NCI-H1436 treated with DMSO at 0.1 percent for 48 hours (cell line): ENCODE measurements at places on chromosomes 12 and 14.

- no peak for DNase-seq
Measured at GRCh38 chr12:96578526-96579125, 89.2 kb downstream of the CFAP54 start.

DNA sequence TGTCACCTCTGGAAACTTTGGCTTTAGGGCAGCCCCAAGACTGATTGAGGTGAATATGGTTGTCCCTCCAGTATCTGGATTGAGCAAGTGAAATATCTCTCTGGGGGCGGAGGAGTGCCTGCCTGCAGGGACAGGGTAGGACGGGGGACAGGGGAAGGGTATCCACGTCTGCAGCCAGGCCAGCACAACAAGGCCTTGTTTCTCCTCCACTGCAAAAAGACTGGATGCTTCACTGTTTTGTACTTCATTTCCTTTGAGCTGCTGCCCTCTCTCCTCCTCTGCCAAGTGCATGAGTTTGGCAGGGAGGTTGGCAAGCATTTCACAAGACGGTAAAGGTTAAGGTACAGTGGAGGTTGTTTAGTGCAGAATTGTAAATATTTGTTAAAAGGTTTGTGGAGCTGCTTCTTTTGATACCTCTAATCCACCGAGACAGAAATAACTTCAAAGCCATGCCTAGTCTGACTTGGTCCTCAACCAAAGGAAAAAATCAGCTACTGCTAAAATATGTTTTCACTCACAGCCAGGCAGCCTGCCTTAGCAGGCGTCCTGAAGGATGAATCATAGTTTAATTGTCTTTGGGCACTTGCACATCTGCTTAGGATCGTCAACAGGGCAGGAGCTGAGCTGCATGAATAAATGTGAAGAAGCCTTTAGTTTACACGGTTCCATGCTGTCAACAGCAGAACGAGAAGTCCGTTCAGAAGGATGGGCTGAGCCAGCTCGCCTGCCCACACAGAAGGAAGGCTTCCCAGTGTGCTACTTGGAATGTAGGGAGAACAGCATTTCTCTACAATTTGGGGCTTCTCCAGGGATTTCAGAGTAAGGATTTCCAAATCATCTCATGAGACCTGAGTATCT, 269.7 kb downstream of the TTC6 start:
- no peak for DNase-seq

DNA sequence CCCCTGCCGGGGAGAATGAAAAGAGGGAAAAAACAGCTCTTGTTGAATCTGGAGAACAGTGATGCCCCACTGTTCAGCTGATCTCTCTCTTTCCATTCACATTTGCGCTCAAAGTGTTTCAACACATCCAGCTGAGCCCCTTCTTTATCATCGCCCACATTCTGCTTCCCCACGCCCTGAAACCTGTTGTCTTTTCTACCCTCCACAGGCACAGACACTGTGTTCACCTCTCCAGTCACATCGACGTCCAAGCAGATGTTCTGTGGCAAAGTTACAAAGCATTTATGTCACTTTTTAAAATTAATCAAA, 338.7 kb downstream of the EGLN3 start:
- DNase-seq = no peak

DNA sequence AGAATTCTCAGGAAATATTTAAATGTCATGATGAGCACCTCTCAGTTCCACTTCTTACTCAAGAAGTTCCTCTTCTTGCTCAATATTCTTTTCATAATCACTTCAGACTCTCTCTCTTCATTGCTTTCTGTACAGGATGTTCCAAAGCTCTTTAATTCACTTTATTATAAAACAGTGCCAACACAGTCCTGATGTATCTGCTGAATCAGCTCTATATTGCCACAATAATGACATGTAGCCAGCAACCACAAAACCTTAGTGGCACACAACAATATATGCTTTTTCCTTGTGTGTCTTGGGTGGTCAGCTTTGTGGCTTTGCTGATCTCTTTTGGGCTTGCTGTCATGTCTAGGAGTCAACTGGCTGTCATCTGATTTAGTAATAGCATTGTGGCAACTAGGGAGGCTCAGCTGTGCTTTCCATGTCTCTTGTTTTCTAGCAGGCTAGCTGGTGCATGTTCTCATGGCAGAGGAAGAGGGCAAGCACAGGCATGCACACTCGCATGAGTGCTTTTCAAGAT, 52.8 kb upstream of the SLC2A13 start:
- no peak for DNase-seq

DNA sequence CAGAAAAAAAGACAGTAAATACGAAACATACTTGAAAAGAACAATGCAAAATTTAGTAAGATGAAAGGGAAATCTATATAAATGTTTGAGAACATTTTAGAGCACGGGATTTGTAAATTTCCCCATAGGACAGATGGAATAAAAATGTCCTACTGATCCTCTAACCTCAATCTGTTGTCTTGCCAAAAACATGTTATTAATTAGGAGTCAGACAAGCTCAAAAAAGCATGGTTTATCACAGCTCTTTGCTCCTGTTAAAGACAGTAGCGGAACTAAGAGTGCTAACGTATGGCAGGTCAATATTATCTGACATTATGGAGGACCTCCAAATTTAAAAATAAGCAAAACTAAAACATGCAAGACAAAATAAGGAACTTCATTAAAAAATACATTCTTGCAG, 12.9 kb downstream of the GMFB start:
- DNase-seq = no peak

GRCh38 chr12:7034464-7034863, 16.2 kb upstream of the LPCAT3 start:
- DNase-seq = no peak

- no peak for DNase-seq
Measured at GRCh38 chr12:74415633-74416032, 122.0 kb upstream of the ATXN7L3B start.

GRCh38 chr14:47273939-47274338, 401.5 kb downstream of the MDGA2 start:
- no peak for DNase-seq

DNA sequence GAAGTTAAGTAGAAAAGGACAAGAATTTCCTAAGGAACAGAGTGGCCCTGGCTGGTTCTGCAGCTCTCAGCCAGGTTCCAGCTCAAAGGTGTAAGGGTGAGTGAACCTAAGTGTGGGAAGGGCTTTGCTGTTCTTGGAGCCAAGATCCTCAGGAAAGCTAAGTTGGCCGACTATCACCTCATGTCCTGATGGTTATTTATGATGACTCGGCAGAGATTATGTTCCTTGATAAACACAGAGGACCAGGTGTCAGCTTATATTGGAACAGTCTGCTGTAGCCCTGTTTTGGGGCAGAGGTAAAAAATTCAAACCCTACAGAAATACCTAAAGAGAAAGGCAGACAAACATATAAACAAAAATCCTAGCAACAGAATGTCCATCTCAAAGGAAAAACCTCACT, 128.5 kb downstream of the TBX3 start:
- no peak for DNase-seq

DNA sequence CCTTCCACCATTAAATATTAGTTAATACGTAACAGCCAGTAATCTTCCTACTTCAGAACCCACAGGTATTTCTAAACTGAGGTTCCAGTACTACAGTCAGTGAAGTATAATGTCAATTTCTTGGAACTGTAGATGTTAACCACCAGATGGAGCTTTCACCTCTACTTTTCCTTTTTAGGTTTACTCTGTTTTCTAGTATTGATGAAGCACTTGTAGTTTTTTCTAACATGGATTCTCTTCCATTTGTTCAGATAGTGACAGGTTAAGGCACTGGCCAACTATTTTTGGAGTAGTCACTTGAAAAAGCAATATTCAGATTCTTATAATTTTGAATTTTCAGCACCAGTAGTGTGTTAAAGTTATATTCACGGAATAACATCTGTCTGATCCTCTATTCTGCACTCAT, 4.6 kb upstream of the SEC23A start:
- no peak for DNase-seq

DNA sequence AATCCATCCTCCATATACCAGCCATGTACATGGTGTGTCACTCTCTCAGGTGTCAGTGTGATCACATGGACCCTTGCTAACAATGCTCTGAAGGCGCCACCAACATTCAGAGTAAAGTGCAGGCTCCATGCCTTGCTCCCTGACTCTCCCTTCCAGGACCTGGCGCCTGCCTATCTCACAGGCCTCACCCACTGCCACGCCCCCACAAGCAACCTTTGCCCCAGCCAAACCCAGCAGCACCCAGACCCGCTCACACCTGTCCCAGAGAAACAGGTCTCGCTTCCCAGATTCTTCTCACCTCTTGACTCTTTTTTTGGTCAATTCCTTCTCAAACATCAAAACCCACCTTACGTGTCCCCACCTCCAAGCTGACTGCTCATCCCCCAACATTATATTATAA, 52.3 kb downstream of the KCNK10 start:
- no peak for DNase-seq

GRCh38 chr12:105696-106095, 39.1 kb downstream of the IQSEC3 start:
- DNase-seq = no peak

DNA sequence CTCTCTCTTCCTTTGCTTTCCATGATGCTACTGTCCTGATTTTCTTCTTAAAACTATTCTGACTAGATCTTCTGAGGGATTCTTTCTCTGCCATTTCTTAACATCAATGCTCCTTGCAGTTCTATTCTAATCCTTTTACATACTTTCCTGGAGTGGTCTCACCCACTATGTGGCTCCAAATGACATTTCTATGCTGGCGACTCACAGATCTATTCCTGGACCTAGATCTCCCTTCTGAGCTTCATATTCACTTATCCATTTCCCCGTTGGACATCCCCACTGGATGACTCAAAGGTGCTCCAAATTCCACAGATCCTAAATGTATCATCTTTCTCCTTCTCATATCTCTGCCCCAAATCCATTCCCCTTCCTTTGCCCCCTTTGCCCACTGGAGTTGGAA, 4.1 kb downstream of the TEP1 start:
- DNase-seq = no peak

DNA sequence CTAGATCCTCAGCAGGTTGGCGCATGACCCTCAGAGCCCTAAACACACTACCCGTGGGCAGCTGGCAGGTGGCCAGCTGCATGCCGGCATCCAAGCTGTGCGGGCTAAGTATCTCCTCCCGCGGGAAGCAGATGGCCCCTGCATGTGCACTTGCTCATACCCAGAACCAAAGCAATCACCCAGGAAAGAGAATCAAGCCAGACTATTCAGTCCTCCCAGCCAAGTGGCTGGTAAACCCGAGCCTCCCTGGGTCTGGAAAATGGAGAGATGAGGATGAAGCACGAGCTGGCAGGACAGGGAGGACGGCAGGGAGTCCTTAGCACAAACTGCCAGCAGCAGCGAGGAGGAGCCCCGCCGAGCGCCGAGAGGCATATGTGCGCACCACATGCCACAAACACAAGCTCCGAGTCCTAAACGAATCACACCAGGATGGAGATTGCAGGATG, 139.7 kb downstream of the RIMBP2 start:
- no peak for DNase-seq

DNA sequence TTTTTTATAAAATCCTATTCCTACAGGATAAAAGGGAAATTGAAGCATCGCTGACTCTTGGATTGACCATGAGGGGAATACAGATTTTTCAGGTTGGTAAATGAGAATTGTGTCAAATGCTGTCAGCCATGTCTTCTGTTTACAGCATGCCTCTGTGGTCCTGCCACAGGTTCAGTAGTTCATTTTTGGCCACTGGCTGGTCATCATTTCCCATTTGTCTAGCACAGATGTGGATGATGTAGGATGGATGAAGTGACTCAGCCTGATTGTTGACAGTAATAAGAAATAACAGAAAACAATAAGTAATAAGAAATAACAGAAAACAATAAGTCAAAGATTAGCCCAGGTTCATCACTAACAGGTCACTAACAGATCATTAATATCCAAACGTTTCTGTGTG, 59.8 kb downstream of the FRMD6 start:
- DNase-seq = no peak

- DNase-seq = no peak
Measured at GRCh38 chr14:99479160-99479905, 1.3 kb downstream of the SETD3 start.

GRCh38 chr14:50521912-50522341, 10.4 kb downstream of the MAP4K5 start:
- DNase-seq = no peak

GRCh38 chr12:114888448-114888847, 204.5 kb upstream of the TBX3 start:
- no peak for DNase-seq

- DNase-seq = no peak
Measured at GRCh38 chr12:15962760-15963159, 51.6 kb downstream of the DERA start.

GRCh38 chr14:43938588-43939281, 568.3 kb downstream of the FSCB start:
- no peak for DNase-seq

DNA sequence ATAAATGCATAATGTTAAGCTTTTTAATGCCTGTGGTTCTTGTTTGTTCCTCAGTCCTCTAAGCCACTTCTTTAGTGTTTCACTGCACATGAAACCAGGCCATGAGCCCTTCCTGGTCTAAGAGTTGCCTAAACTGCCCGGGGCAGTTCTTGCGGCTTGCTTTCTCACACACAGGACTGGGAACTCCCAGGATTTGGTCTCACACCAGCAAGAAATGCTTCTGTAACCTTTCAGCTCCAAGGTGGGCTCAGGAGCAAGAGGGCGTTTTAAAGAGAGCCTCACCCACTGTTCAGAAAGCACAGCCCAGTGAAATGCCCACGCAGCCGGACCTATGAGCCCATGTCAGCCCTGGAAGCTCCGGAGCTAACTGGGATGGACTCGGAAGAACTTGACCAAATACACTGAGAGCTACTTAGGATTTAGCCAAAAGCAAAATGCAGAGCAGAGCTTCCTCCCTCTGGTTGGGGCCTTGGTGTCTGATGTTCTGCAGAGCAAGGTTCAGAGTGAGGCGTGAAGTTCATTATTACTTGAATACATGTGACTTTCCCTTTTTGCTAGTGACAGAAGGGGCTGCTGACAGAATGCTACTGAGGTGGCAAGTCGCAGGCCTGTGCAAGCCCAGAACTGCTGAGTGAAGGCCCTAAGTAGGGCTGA, 23.4 kb downstream of the SLC25A29 start:
- no peak for DNase-seq

- no peak for DNase-seq
Measured at GRCh38 chr14:97336816-97337215, 539.6 kb downstream of the VRK1 start.

DNA sequence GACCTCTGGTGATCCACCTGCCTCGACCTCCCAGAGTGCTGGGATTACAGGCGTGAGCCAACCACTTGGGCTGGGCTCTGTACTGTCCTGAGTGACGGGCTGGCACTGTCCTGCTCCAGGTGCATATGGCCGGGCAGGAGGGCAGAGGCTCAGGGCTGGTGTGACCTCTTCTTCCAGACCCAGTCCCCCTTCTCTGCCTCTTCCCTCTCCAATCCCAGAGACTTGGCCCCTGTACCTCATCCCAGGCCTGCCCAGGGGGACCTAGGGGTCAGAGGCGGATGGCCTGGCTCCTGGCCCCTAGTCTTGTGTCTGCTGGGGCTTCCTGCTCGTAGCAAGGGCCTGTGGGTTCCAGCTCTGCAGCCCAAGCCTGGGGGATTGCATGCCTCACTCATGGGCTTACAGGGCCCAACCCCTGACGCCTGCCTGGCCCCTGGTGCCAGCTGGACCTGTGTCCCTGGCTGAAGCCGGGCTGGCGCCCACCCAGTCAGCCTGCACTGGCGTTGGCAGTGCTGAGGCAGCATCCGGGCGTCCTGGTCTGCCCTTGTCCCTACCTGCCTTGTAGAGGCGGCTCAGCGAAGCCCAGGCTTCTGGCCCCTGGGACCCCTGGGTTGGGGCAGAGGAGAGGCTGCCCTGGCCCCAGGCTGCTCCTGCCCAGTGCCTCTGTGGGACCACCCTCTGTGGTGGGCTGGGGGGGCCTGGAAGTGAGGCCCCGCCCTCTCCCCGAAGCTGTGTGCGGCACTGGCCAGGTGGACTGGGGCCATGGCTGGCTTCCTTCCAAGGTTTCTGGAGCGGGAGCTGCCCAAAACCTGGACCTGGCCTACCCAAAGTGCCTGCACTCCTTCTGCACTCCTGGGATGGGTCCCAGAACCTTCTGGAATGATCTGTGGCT, 4.3 kb downstream of the TEDC1 start:
- no peak for DNase-seq
